ENCODE measurements at places on chromosomes 6 and 20.

- peak; percentile 47 for DNase-seq
These were observed 24.4 kb upstream of the FKBP1A start for GRCh38 chr20:1417273-1417672.

DNA sequence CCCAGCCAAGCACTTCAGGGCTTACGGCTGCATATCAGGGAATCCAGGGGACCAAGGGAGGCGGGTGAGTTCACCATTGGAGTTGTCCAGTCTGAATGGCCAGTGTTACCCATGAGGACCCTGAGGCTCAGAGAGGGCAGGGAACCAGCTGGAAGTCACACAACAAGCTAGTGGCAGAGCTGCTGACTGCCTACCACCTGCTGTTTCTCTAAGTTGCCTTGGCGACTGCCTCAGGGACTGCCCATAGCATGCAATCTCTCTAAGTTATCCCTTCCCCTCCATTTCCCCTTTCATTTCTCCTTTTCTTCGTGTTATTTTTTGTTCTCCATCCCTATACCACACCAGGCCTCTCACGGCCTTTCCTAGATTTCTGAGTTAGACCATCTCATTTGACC, 71.8 kb upstream of the SIRPA start:
- no peak for DNase-seq

GRCh38 chr6:84350397-84350796, 123.0 kb upstream of the CEP162 start:
- no peak for DNase-seq

- DNase-seq, result no peak
These were observed 76.4 kb upstream of the ADGRF4 start for GRCh38 chr6:47621838-47622449.

DNA sequence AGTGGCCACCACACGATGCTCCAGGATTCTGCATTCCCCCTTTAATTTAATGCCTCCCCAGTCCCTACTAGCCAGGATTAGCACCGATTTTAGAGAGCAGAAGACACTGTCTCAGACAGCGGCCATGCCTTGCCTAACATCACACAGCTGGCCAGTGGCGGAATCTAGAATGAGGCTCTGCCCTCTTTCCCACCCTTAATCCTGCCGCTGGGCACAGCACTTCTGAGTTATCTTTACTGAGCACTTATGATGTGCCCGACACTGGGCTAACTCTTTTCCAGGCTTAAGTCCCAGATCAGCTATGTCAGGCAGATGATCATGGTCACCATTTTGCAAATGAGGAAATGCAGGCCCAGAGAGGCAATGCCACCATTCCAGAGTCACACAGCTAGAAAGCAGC, 5.6 kb upstream of the BPIFA2 start:
- DNase-seq, result no peak

GRCh38 chr6:27836141-27836782, 75.9 kb downstream of the OR2B2 start:
- no peak for DNase-seq

- no peak for DNase-seq
These were observed 69.5 kb downstream of the FOXO3 start for GRCh38 chr6:108630050-108630714.

- no peak for DNase-seq
These were observed 37.1 kb upstream of the KCNK5 start for GRCh38 chr6:39266375-39266774.

GRCh38 chr6:129923530-129924250, 62.6 kb upstream of the TMEM244 start:
- DNase-seq, result peak; percentile 90

- DNase-seq, result no peak
These were observed 48.2 kb upstream of the AKAP12 start for GRCh38 chr6:151191527-151191926.

DNA sequence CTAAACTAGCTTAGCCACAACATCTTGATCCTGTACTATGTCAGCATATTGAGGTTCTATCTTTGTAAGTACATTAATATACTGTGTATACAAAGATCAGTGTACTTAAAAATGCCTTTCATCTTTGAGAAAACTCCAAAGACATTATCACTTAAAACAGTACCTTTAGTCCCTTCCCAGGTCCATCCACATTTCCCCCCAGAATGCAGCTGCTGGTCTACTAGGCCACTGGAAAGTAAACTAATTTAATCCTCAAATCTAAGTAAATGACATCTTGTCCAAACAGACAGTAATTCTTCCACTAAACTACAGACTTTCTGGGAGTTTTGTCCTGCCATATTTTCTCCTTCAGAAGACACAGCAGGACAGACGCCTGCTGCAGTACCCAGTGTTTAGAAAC, 68.7 kb downstream of the SYCP2 start:
- no peak for DNase-seq
